ENCODE measurements at places on chromosomes 6 and 20.

- DNase-seq: no peak
Measured at GRCh38 chr6:2166717-2167116, 78.7 kb downstream of the GMDS start.

DNA sequence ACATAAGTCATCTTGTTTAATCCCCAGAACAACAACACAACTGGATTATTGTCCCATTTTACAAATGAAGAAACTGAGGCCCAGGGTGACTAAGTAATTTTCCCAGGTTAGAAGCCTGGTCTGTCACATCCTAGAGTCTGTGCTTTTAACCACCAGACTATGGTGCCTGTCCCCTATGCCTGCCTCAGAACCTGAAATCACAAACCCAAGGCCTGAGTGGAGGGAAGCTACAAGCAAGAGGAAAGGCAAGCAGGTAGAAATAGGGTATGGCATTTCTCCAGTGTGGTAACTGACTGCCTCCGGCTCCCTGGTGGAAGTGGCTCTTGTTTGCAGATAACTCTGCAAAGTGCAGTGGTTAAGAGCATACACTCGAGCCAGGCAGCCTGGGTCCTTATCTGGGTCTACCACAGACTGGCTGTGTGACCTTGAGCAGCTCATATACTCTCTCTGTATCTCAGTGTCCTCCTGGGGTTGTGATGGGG lies 2.5 kb downstream of the TMEM63B start:
- DNase-seq: no peak

- no peak for DNase-seq
Measured at GRCh38 chr6:63261820-63262219, 50.6 kb downstream of the FKBP1C start.

DNA sequence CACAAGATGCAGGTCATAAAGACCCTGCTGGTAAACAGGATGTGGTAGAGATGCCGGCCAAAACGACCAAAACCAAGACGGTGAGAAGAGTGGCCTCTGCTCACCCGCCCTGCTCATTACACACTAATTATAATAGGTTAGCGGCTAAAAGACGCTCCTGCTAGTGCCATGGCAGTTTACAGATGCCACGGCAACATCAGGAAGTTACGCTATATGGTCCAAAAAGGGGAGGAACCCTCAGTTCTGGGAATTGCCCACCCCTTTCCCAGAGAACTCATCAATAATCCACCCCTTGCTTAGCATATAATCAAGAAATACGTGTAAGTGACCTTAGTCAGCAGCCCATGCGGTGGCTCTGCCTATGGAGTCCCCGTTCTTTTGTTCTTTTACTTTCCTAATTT lies 17.6 kb downstream of the BHLHE23 start:
- DNase-seq: no peak
